ENCODE measurements at places on chromosomes 4 and X.
A peak's percentile ranks its signal among the peaks of the same experiment; 100 is the strongest.

GRCh38 chrX:74408304-74408703, 13.0 kb upstream of the SLC16A2 start:
- DNase-seq = no peak

- no peak for DNase-seq
Observed at GRCh38 chr4:139844057-139844456, 178.4 kb downstream of the MGST2 start.

DNA sequence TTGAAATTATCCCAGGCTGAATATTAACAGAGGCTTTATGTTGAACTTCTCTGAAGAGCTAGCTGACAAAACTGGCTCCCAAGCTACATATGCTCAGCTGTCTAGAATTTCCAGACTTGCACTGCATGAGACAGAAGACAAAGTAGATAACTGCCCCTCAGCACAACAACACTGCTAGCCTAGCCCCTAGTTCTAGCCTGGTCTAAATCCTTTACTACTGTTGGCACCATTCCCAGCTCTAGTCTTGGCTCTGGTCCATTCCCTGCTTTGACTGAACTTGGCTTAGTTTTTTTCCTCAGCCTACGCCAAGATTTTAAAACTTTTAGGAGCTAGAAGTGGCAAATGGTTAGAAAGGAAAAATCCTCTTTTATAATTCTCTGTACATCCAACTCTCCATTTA, 7.6 kb upstream of the OPHN1 start:
- DNase-seq = peak; percentile 67

DNA sequence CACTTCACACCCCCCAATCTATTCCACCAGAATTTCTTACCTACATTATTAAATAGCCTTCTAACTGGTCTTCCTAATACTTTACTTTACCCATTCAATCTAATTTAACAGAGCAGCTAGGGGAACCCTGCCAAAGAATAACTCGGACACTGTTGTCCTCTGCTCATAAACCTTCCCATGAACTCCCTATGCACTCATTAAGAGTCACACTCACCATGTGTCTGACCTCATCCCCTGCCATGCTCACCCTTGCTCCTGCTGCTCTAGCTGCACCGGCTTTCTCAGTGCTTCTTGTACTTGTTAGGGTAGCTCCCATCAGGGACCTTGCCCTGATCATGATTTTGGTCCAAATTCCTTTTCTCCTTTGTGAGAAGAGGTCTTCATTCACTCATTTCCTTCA, 54.6 kb upstream of the GUCY1A1 start:
- no peak for DNase-seq

GRCh38 chr4:109406337-109406931, 27.2 kb upstream of the SEC24B start:
- peak; percentile 74 for DNase-seq

GRCh38 chr4:24980064-24980690, 50.6 kb downstream of the LGI2 start:
- peak; percentile 69 for DNase-seq

DNA sequence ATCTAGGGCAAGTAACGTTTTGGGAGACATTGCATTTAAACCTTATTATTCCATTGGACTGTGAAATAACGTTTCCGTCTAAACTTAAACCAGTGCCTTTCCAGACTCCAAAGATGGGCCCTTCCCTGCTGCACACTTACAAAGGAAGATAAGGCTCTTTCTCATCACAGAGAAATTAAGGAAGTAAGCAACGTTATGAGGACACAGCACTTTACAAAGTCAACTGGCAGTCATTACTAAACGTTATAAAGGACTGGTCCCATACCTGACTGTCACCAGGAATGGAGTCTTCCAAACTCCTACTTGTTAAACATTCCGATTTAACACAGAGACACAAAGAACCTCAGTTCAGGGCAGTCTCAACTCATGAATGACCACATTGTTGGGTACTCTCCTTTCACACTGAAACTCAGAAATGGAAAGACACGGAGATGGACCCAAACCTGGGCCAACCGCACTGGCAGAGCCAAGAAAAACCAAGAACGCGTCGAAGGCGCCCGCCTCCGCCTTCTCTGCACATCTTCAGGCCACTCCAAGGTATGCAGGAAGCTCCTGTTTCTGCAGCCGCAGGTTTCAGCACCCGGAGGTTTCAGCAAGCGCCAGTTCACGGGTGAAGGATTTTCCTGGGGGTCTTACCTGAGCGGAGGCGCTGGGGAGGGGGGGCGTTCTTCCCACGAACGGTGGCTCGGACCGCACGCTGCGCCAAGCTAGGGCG, 670 bp downstream of the PAPSS1 start:
- peak; percentile 50 for DNase-seq

DNA sequence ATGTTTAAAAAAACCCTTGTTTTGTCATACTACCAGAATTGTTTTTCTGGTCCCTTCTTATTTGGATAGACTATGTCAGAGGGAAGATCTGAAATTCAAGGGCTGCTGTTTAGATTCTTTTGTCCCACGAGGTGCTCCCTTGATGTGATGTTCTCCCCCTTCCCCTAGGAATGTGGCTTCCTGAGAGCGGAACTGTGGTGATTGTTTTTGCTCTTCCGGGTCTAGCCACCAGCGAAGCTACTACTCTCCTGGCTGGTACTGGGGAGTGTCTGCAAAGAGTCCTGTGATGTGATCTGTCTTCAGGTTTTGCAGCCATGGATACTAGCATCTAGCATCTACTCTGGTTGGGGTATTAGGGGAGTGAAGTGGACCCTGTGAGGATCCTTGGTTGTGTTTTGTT, 271.1 kb downstream of the DCAF12L2 start:
- no peak for DNase-seq

DNA sequence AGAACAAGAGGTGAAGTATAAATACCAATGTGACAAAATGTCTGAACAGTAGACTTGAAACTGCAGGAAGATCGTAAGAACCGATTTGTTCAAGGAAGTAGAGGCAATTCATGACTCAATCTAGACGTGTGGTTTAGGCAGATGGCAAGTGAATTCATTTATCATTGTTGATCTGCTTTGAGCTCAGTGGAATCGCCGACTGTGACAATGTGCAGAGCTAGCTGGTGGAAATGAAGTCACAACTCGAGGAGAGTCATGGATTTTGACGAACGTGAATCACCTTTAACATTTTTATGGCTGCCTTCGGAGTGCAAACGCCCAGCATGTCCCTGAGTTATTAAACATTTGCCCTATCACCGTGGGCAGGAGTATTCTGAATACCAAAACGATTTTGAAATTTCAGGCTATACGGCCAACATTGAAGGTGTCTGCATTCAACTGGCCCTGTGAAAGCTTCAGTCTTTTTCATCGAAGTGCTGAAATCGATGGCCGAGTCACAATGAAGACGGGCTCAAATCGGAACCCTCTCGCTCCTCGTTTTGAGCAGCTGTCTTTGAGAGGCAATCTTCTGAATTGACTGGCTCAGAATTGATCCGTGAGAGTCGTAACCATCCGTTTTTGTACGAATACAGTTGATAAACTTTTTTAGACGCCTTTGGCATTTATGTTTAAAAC, 689 bp upstream of the OGT start:
- peak; percentile 53 for DNase-seq

- DNase-seq = no peak
Observed at GRCh38 chrX:120244395-120244734, 6.2 kb upstream of the ZBTB33 start.

DNA sequence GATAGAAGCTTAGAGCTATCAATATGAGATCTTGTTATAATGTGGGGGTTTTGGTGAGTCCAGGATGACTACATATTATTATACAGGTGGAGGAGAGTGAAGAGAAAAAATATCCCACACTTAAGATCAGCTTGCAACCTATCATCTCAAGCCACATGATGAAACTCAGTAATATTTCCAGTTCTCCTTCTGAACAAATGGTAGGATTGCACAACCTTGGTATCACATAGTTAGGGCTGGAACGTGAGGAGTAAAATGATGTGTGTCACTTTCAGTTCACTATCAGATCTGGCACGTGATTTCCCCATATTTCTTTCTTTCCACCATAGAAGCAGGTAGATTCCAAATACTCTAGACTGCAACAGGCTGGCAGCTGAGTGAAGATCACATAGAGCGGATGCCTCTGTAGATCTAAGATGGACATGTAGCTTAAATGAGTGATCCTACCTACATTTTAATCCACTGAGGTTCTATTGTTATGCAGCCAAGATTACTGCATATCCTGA, 150.6 kb upstream of the ANKRD50 start:
- DNase-seq = no peak

GRCh38 chr4:144360146-144360793, 219.8 kb upstream of the GYPA start:
- DNase-seq = peak; percentile 63

GRCh38 chr4:151251603-151252304, 25.2 kb upstream of the PRSS48 start:
- no peak for DNase-seq

GRCh38 chrX:129791961-129792570, 12.3 kb downstream of the SASH3 start:
- no peak for DNase-seq

GRCh38 chrX:80879916-80880315, 70.2 kb upstream of the BRWD3 start:
- no peak for DNase-seq

Data from astrocyte of the spinal cord (primary cell).